A549 treated with ZK216348 at 1 μM for 4 hours (cell line): ENCODE measurements at places on chromosomes 6 and 20. TPM values are rescaled to one million over a fixed set of nuclear protein-coding genes. Genes with fewer than 3 reads are reported as not detected.

COL21A1 gene
- 0.38 to 0.84 TPM (median 0.56 TPM) in 5 replicates for total RNA-seq

ZSWIM1 gene
- total RNA-seq: 4.5 to 6.4 TPM (median 5.2 TPM) in 5 replicates

FAM83B gene
- 0.07 to 0.08 TPM (median 0.07 TPM) in 3 of 5 replicates, not detected in the others for total RNA-seq

LAMA5 gene
- 181 to 543 TPM (median 420 TPM) in 5 replicates for total RNA-seq

GPR6 gene
- not detected in 5 replicates for total RNA-seq

TFAP2D gene
- not detected in 5 replicates for total RNA-seq
